ENCODE measurements at places on chromosomes 4 and X.

GRCh38 chrX:6363188-6363587 lies 134.5 kb upstream of the NLGN4X start:
- no peaks in the 10 kb centered on the region for H3K4me1 ChIP-seq
- H3K4me3 ChIP-seq: no peak overlapping the region
- no peak overlapping the region for H3K27ac ChIP-seq
- no peak for DNase-seq

DNA sequence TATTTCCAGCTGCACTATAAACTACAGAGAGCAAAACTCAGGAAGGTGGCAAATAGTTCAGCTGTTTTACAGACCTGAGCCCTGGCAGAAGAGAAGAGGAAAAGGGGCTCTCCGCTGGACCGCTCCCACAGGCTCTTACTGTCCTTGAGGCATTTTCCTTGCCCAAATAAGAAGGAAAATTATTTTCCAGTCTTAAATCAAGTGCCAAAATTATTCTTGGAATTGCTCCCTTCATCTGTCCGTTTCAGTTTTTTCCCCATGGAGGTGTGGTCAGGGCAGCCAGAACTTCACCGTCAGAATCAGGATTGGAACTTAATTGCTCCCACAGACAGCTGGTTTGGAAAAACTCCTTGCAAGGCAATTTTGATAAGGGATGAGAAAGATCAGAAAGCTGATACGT lies 35.2 kb upstream of the SPINK2 start:
- no peak for DNase-seq
- no peaks in the 10 kb centered on the region for H3K36me3 ChIP-seq
- no peak overlapping the region for H3K27ac ChIP-seq
- H3K4me3 ChIP-seq: no peak overlapping the region
- H3K27me3 ChIP-seq: peaks cover 5% of the 10 kb centered on the region

GRCh38 chrX:148214786-148215185 lies 233.6 kb downstream of the FMR1NB start:
- no peaks in the 10 kb centered on the region for H3K36me3 ChIP-seq
- H3K4me3 ChIP-seq: no peak overlapping the region
- H3K27me3 ChIP-seq: no peaks in the 10 kb centered on the region

GRCh38 chr4:105657117-105657765 lies 51.2 kb downstream of the INTS12 start:
- DNase-seq: no peak
- no peaks in the 10 kb centered on the region for H3K36me3 ChIP-seq
- H3K27me3 ChIP-seq: peaks cover 9% of the 10 kb centered on the region
- H3K4me3 ChIP-seq: no peak overlapping the region
- H3K27ac ChIP-seq: no peak overlapping the region

DNA sequence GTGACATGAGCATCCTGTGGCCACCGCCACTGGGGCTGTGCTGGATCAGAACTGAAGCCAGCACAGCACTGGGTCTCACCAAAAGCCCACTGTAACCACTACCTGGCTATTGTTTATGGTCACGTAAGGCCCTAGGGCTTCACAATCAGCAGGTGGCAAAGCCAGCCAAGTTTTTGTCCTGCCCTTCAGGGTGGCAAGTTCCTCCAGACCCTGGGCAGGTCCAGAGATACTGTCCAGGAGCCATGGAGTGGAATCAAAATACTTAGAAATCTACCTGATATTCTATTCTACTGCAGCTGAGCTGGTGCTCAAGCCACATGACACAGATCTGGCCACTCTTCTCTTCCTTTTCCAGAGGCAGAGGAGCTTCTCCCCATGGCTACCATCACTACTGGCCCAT lies 121.2 kb upstream of the CXXC4 start:
- no peak overlapping the region for H3K4me3 ChIP-seq
- no peaks in the 10 kb centered on the region for H3K4me1 ChIP-seq
- no peaks in the 10 kb centered on the region for H3K36me3 ChIP-seq
- H3K27ac ChIP-seq: no peak overlapping the region

- DNase-seq: no peak
- no peaks in the 10 kb centered on the region for H3K4me1 ChIP-seq
- H3K27ac ChIP-seq: no peak overlapping the region
- no peaks in the 10 kb centered on the region for H3K36me3 ChIP-seq
These were observed 1364.4 kb downstream of the STIM2 start for GRCh38 chr4:28225050-28225449.

DNA sequence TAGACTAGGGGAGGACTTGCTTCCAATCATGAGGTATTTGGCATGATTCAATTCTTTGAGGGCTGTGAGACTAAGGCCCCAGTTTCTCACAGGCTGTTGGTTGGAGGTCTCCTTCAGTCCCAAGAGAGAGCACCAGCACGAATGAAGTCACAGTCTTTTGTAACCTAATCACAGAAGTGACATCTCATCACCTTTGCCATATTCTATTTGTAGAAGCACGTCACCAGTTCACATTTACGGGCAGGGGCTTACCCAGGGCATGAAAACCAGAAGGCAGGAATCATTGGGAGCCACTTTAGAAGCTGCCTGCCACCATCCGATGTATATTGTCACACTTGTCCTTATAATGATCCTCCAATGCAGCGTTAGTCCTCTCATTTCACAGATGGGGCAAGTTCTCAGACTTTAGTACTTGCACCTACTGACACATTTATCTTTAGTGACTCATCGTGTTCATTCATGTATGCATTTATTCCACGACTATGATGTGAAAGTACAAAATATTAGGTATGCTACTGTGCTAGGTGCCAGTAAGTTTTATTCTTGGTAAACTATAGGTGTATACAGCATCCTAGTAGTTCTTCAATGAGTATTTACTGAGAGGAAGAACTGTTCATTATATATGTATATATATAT lies 163.8 kb upstream of the PGRMC2 start:
- DNase-seq: no peak
- no peaks in the 10 kb centered on the region for H3K36me3 ChIP-seq
- H3K4me3 ChIP-seq: no peak overlapping the region

- H3K27me3 ChIP-seq: no peaks in the 10 kb centered on the region
- H3K36me3 ChIP-seq: no peaks in the 10 kb centered on the region
- no peak for DNase-seq
- H3K4me1 ChIP-seq: no peaks in the 10 kb centered on the region
- no peak overlapping the region for H3K27ac ChIP-seq
- H3K4me3 ChIP-seq: no peak overlapping the region
These were observed 120.8 kb upstream of the CXXC4 start for GRCh38 chr4:104615496-104615895.

GRCh38 chr4:1945912-1946311 lies 62.9 kb downstream of the NELFA start:
- H3K27ac ChIP-seq: no peak overlapping the region
- peaks cover 65% of the 10 kb centered on the region for H3K36me3 ChIP-seq
- no peak for DNase-seq
- peaks cover 8% of the 10 kb centered on the region for H3K4me1 ChIP-seq
- no peak overlapping the region for H3K4me3 ChIP-seq

DNA sequence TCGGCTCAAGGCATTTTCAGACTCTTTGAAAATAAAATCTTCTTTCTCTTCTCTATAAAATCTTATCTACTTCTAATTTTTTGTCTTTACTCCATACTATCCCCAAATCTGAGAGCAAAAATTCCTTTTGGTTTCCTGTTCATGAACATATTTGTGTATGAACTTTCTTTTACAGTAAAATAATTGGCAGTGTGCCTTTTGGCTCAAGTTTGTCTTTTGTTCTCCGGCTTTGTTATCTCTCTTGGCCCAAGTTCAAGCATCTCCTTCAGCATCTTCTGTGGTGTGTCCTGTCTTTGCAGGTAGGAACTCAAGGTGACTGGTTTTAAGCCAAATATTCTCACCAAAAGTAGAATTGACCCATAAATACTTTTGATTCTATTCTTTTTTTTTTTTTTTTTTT lies 276.6 kb upstream of the FAT1 start:
- DNase-seq: no peak

- H3K4me1 ChIP-seq: no peaks in the 10 kb centered on the region
- no peak overlapping the region for H3K4me3 ChIP-seq
- H3K27me3 ChIP-seq: no peaks in the 10 kb centered on the region
- no peak overlapping the region for H3K27ac ChIP-seq
These were observed 188.4 kb downstream of the SLC7A11 start for GRCh38 chr4:138053641-138054301.

GRCh38 chr4:55125087-55125721 lies at the start of gene KDR:
Gene KDR (minus strand): TSS chr4:55125595. CDS start chr4:55125293, 302 bp downstream.
- peaks cover 7% of the 10 kb centered on the region for H3K4me1 ChIP-seq
- peak within 1 kb of the TSS; percentile 25 for H3K4me3 ChIP-seq
- no peaks in the 10 kb centered on the region for H3K36me3 ChIP-seq
- no peak within 1 kb of the TSS for H3K27ac ChIP-seq
- peaks cover 37% of the 10 kb centered on the region for H3K27me3 ChIP-seq
- no peak for DNase-seq

- no peak overlapping the region for H3K27ac ChIP-seq
- no peaks in the 10 kb centered on the region for H3K36me3 ChIP-seq
- no peak overlapping the region for H3K4me3 ChIP-seq
- peaks cover 5% of the 10 kb centered on the region for H3K4me1 ChIP-seq
These were observed 18.4 kb upstream of the AFF1 start for GRCh38 chr4:86916392-86916791.

- H3K4me3 ChIP-seq: no peak overlapping the region
- H3K27me3 ChIP-seq: no peaks in the 10 kb centered on the region
- no peaks in the 10 kb centered on the region for H3K4me1 ChIP-seq
- H3K36me3 ChIP-seq: no peaks in the 10 kb centered on the region
- no peak for DNase-seq
These were observed 2286.1 kb upstream of the AGA start for GRCh38 chr4:179728305-179728704.

DNA sequence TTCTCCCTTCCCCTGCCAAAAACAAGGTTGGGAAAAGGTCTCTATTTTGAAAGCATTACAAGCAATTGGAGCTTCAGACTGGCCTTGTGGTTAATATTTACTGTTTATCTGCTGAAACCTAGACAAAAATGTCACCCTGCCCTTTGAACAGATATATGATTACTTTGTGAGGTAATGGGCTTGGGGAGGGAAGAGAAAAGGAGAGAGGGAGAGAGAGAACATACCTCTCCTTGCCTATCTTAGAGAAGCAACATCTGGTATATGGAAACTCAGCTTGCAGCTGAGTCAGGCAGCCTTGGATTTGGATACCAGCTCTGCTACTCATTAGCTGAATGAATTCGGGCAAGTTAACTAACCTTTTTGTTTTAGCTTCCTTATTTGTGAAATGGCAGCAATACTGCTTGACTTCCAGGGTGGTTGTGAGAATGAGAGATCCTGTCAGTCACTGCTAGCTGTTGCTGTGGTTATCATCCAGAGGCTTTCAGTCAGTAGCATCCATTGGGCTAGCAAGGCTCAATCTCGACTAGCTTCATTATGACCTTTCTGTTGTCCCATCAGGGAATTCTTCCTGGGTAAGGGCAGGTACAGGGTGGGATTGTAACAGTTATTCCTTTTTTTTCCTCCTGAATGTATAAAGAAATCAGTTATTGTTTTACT lies 41.1 kb downstream of the ZFX start:
- no peak for DNase-seq
- no peaks in the 10 kb centered on the region for H3K27me3 ChIP-seq
- peaks cover 36% of the 10 kb centered on the region for H3K36me3 ChIP-seq
- H3K4me3 ChIP-seq: no peak overlapping the region
- H3K4me1 ChIP-seq: peaks cover 18% of the 10 kb centered on the region
- no peak overlapping the region for H3K27ac ChIP-seq

GRCh38 chrX:153348421-153348820 lies 14.5 kb downstream of the ZNF275 start:
- H3K27me3 ChIP-seq: no peaks in the 10 kb centered on the region
- H3K4me1 ChIP-seq: peaks cover 27% of the 10 kb centered on the region
- no peak overlapping the region for H3K4me3 ChIP-seq
- peak overlapping the region; percentile 46 for H3K27ac ChIP-seq

GRCh38 chr4:67365661-67366245 lies 179.6 kb downstream of the CENPC start:
- no peak overlapping the region for H3K4me3 ChIP-seq
- no peak overlapping the region for H3K27ac ChIP-seq
- no peaks in the 10 kb centered on the region for H3K4me1 ChIP-seq
- DNase-seq: no peak
- no peaks in the 10 kb centered on the region for H3K36me3 ChIP-seq
- no peaks in the 10 kb centered on the region for H3K27me3 ChIP-seq

- H3K27me3 ChIP-seq: peaks cover 2% of the 10 kb centered on the region
- H3K36me3 ChIP-seq: no peaks in the 10 kb centered on the region
- DNase-seq: no peak
- H3K4me1 ChIP-seq: no peaks in the 10 kb centered on the region
These were observed 142.9 kb downstream of the FRAS1 start for GRCh38 chr4:78199984-78200383.

DNA sequence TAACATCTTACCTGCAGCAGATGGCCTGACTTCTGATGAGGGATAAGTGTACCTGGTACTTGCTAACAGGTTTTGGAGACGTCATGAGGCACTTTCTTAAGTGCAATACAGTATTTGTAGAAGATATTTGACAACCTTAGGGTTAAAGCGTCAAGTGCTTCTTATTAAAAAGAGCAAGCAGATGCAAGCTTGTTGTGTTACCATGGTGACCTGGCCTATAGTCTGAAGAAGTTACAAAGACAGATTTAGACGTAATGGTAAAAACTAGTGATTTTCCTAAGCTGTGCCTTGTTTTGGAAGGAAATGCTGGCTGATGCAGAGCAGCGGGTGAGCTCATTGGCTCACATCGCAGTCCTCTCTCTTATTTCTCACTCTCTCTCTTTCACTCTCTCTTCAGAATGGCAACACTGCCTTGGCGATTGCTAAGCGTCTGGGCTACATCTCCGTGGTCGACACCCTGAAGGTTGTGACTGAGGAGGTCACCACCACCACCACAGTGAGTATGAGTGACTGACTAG lies 243.6 kb downstream of the ANK2 start:
- no peak overlapping the region for H3K27ac ChIP-seq
- no peak overlapping the region for H3K4me3 ChIP-seq
- peaks cover 13% of the 10 kb centered on the region for H3K27me3 ChIP-seq
- no peaks in the 10 kb centered on the region for H3K36me3 ChIP-seq

DNA sequence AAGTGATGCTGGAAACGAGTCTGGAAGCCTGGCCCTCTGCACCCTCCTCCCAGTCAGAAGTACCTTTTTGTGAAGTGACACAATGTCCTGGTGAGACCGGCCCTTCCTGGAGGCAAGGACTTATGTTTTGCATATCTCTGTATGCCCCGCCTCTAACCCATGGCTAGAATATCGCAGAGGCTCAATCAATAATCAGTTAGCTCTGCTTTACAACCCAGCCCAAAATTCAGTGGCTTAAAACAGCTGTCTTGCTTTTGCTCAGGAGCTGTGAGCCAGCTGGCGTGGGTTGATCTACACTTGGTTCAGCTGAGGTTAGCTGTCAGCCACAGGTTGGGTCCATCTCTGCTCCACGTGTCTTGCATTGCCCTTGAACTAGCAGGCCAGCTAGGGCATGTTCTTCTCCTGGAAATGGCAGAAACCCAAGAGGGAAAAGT lies 98.8 kb upstream of the METTL14 start:
- no peak overlapping the region for H3K4me3 ChIP-seq
- H3K36me3 ChIP-seq: no peaks in the 10 kb centered on the region
- H3K27me3 ChIP-seq: peaks cover 9% of the 10 kb centered on the region
- H3K4me1 ChIP-seq: peaks cover 6% of the 10 kb centered on the region
- no peak for DNase-seq

GRCh38 chrX:22323541-22323940 lies 50.8 kb downstream of the CBLL2 start:
- no peak overlapping the region for H3K27ac ChIP-seq
- no peaks in the 10 kb centered on the region for H3K4me1 ChIP-seq
- no peaks in the 10 kb centered on the region for H3K27me3 ChIP-seq
- no peak for DNase-seq
- H3K36me3 ChIP-seq: no peaks in the 10 kb centered on the region
- no peak overlapping the region for H3K4me3 ChIP-seq

GRCh38 chrX:9420275-9421265 lies 44.3 kb upstream of the TBL1X start:
- DNase-seq: no peak
- peak overlapping the region; percentile 66 for H3K27ac ChIP-seq
- H3K36me3 ChIP-seq: no peaks in the 10 kb centered on the region
- peaks cover 2% of the 10 kb centered on the region for H3K27me3 ChIP-seq
- H3K4me3 ChIP-seq: peak overlapping the region; percentile 22

- peaks cover 7% of the 10 kb centered on the region for H3K4me1 ChIP-seq
- no peak overlapping the region for H3K4me3 ChIP-seq
- H3K27me3 ChIP-seq: no peaks in the 10 kb centered on the region
- peak; percentile 68 for DNase-seq
These were observed 10.3 kb downstream of the CYP4V2 start for GRCh38 chr4:186201535-186202230.
